ENCODE measurements at places on chromosomes 6 and 20.

DNA sequence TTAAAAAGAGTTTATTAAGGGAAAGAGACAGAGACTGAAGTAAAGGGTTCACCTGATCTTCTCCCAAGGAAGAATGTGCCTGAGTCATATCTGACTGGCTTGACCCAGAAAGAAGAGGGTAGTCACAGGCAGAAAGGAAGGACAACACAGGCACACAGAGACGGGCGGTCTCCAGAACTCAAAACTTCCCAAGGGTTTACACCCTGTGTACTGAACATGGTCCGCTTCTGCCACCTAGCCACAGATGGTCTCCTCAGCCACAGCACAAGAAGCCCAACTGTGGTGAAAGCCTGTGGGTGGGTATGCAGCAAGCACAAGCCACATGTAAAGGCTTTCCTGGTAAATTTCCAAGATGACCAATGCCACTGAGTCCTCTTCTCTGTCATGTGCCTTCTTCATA lies 17.2 kb downstream of the UNC5CL start:
- no peak for DNase-seq

DNA sequence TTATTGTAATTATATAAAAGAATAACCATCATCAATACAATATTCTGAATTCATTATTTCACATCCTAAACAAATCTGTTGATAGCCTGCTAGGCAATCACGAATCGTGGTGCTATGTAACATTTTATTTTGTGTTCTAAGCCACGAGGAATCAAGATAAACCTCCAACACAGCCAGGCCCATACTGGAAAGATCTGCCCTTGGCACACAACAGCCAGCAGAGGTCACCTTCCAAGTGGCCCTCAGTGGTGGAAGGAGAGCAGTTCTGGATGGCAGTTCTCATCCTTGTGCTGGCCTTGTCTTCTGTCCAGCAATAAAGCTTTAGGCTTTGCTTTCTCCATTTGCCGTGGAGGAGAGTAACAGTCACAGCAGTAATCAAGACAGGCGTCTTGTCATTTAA lies 13.2 kb downstream of the ZNF831 start:
- no peak for DNase-seq

DNA sequence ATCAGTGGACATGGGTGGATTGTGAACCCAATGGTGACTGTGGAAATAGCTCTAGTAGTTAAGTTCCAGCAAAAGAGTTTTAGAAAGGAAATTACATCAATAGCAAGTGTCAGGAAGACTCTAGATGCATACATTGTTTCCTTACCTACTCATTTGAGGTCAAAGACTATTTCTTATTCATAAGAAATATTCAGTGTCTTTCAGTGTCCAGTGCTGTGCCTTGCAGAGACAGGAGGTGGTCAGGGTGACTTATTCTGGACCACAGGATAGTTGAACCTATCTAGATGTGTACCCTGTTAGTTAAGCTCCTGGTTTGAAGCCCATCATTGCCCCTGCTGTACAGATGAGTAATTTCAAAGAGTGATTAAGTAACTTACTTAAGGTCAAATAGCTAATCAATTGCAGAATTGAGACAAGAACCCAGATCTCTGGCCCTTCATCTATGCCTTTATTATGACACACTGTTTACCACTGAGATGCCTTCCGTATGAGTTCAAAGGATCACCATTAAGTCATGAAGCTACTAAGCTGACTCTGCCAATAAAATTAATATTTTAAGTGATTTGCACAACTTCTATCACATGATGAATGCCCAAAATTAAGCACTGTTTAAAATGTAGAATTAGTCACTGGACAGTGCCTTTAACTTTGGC lies 136.1 kb downstream of the PDSS2 start:
- DNase-seq: no peak

- DNase-seq: no peak
Measured at GRCh38 chr6:36623547-36624459, 29.6 kb downstream of the SRSF3 start.

DNA sequence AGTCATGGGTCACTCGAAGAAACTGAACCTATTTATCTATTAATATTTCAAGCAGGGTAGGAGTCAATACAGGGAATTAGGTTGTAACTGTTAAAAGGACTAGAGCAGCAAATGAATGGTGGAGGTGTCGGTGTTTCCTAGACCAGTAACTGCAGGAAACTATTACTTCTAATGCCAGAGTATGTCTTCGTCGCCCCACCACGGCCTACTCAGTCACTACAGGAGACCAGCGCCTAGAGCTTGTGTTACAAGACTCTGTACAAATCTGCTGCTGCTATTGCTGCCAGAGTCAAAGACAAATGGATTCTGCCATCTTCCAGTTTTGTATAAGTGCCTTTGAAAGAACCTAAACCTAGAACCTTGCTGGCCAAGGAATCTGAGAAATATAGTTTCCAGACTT lies 343.9 kb downstream of the SOX4 start:
- DNase-seq: no peak

GRCh38 chr6:122620428-122620827 lies 10.2 kb downstream of the PKIB start:
- DNase-seq: no peak

DNA sequence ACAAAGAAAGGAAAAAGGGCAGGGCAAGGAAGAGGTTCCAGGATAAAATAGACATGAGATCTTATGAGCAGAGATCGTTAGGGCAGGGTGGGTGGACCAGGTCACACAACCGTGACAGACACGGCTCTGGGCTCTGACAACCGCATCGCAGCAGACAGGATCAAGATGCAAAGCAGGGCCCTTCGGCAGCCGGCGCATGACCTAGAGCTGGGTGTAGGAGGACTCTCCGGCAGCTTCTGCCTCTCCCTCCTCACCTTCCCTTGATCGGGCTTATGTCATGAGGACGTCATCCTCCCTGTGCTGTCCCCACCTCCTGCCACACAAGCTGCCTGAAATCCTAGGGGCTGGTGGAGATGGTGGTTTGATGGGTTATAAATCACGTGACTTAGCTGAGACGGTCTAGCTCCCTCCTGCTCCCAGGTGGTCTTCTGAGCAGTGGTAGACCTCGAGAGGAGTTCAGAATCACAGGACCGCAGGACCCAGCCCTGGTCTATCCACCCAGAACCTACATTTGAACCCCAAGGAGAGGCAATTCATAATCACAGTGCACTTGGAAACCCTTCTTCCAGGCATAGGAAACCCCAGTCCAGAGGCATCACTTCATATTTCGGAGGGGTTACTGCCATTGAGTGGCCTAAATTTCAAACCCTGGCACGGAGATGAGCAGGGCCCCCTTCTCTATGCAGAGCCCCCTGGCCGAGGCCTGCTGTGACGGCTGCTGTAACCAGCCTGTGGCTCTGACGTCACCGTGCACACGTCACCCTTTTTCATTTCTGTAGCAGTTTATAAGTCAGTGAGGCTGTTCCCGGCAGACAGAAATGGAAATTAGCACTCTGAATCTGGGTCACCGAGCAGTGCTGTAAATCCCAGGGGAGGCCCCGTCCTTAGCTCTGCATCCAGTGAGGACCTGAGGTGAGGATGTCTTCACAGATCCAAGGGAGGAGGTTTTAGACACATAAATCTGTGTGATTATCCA lies 8.7 kb upstream of the CCR6 start:
- DNase-seq: no peak

- DNase-seq: no peak
Measured at GRCh38 chr6:31767096-31767645, 4.7 kb downstream of the SAPCD1 start.
